Stimulated activated CD8-positive, alpha-beta memory T cell treated with anti-CD3 and anti-CD28 coated beads, Interleukin-4, amount 100 ng/mL, for 4 hours (primary cell): ENCODE measurements at places on chromosomes 4 and X.
A peak's percentile ranks its signal among the peaks of the same experiment; 100 is the strongest.

GRCh38 chrX:98607739-98608138, 1724.0 kb downstream of the RPA4 start:
- DNase-seq = no peak

DNA sequence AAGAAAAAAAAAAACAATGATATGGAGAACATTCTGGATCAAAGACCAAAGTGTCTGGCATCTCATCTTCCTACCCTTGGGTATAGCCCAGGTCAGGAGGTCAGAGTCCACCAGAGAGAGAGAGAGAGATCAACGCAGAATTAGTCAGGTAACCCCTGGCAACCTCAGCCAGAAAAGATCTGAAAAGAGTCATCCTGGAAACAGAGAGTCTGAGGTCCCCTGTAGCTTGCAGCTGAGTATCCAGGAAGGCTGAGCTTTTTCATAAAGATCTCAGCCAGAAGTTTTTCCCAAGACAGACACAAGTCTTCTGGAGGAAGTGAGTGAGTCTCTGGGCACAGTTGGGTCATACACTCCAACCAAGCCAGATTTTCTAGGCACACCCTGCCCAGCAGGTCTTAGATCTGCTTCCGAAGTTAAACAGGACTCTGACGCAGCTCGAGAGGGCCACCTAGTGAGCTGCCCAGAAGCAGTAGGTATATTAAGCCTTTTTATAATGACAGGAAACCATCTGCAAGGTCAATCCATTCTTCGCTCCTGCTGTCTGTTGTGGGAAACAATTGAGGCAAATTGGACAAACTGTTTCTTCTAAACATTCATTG, 35.7 kb downstream of the ACE2 start:
- no peak for DNase-seq

GRCh38 chr4:182343453-182343852, 100.3 kb downstream of the TENM3 start:
- no peak for DNase-seq

- no peak for DNase-seq
These were observed 357.8 kb downstream of the TLL1 start for GRCh38 chr4:166230841-166231240.

DNA sequence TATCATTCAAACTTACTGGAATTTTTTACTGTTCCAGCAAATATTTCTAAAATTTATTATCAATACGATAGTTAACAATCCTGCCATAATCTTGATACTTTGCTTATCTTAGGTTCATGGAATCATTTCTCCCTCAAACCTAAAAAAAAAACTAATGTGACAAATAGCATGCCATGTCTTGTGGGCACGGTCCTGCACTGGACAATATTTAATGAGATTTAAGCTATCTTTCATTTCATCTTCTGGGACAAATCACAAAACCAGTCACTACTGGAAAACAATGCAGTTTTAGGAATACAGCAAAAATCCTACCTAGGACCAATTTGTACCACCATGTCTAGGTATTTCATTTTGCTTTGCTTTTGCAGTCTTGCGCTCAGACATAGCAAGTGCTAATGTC, 93.7 kb downstream of the FRYL start:
- no peak for DNase-seq

- no peak for DNase-seq
These were observed 11.6 kb downstream of the RBMX2 start for GRCh38 chrX:130413415-130413814.

DNA sequence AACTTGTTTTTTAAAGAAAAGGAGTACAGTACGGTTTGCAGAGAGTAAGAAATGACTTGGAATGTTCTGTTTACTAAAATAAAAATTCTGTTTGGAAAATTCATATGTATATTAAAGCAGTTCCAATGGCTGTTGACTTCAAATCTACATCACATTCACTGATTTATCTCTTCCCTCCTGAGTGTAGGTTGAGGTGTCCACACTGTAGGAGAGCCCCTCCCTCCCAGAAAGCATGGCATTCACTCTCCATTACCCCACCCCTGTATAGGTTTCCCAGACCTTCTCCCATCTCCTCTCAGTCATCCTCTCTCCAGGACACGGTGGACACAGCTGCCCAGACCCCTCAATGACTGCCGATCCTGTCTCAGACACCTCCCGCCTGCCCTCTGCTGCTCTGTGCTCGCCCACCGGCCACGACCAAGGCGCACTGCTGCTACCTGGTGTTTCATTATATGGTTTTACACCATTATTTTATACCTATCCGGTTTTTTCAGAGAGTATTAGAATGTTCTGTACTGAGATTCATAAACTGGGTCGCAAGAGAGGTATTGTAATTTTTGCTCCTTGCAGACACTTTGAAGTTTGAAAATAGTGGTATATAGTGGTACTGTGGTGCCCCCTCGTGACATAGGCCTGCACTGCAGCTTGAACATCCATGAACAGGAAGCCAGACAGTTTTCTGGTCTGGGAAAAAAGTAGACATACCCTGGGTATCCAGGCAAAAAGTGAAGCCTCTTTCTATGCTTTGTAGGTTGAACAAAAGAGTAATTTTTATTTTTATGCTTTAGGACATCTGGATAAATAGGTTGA, 38.8 kb upstream of the BEX4 start:
- peak; percentile 1 for DNase-seq

DNA sequence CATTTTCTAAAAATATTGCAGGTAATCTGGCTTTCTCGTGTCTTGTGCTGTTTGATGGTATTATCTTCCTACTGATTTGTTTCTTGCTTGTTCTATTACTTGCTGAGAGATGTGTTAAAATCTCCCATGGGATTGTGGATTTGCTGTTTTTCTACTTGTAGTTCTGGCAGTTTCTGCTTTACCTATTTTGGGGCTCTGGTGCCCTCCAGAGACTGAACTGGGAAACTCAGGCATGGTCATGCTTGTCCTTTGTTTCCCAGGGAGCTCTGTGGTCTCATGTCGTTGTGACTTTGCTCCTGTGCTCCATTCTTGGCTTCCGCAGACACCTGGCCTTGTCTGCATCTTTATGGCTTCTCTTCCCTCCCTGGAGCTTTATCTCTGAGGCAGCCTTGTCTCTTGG, 39.5 kb downstream of the NSD2 start:
- DNase-seq = no peak
